Putamen (tissue), 1 donor: ENCODE measurements at places on chromosomes 11 and 22.

- no peak for DNase-seq
Observed at GRCh38 chr11:16097543-16097942, 258.8 kb downstream of the SOX6 start.

- DNase-seq = peak; percentile 7
Observed at GRCh38 chr11:70725278-70725677, 326.9 kb downstream of the CTTN start.

DNA sequence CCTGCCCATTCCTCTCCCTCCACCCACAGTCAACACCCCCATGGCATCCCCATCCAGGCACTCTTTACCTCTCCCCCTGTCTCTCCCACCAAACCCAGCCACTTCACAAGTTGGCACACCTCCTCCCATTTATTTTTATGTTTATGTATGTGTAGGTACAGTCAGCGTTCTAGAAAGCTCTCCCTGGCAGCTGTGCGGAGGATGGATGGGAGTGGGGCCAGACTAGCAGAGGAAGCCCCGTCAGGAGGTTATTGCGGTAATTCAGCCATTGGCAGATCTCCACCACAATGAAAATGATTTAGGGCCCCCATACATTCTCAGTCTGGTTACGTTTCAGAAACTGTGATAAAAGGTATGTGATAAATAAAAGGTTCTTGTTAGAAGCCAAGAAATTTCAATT is 51.3 kb downstream of the BTG4 start:
- DNase-seq = no peak

DNA sequence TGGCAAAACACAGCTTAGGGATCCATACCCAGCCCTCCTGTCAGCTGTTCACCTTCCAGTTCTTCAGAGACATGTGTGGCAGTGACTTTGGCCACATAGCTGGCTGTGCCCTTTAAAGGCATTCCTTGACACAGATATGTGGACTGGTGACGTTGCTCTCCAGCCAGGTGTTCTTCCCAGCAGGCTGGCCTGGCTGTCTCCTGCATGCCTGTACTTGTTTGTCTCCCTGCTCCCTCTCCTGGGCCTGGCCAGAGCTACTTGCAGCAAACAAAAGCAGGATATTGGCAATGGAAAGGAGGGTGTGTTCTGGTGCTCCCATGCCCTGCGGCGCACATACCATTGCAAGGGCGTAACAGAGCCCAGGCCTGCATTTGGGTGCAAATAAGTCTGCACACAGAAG is 38.3 kb downstream of the PIK3IP1 start:
- no peak for DNase-seq

DNA sequence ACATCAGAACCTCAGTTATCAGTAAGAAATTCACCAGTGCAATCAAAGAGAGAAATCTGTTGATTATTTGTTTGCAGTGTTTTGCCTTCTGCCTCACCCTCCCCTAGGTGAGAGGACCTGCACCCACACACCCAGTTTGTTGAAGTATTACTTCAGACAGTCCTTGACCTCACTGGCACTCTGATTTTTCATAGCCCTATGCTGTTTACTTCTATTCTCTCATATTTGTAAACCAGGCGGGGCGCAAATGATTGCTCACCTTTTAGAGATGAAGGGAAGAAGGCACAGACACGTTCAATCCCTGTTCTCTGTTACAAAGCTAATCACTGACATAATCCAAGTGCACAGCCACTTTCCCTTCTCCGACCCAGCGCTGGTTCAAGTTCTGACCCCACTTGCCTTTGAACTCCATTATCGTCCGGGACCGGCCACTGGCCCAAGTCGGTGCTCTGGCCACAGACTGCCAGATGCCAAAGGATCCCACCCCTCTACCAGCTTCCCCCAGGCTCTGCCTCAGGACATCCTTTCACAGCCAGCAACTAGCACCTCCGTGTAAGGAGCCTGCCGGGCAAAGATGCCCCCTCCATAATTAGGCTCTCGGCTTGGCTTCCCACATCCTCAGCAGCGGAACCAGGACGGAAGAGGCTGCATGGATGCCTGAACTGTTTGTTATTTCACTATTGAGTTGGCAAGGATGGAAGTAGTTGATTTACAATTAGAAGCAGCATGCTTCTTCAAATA is 1.7 kb downstream of the ETS1 start:
- DNase-seq = no peak

GRCh38 chr11:3171931-3172560 is 6.9 kb upstream of the OSBPL5 start:
- DNase-seq = no peak

DNA sequence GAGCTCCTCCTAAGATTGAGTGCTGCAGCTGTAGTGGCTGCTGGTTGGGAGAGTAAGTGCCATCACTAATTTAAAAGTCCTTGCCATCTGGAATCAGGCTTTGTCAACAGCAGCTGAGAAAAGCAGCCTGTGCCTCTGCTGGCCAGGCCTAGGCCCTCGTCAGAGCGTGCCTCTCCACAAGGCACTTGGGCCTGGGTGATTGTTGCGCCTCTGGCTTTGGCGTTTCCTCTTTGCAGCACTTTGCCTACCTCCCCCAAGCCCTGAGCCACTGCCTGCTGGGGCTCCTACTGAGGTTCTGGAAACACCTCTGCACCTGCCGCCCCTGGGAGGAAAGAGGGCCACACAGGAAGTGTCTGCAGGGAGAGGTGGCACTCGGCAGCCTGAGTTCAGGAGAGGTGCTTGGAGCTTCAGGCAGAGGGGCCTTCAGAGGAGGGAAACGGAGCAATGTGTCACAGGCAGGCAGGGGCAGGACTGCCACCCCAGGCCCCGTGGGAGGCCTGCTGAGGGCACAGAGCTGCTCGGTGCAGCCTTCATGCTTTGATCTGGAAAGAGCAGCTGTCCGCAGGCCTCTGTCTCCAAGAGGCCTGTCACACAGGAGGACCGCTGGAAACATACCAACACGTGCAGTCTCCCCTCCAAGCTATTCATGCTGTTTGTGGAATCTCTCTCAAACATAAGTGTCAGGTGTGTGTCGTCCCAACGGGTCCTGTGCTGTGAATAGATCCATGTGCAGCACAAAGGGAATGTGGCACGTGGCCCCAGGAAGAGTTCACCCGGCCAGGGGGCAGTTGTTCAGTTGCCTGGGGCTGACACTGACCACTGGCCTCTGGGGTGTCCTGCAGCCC is 61.5 kb upstream of the EMID1 start:
- no peak for DNase-seq

DNA sequence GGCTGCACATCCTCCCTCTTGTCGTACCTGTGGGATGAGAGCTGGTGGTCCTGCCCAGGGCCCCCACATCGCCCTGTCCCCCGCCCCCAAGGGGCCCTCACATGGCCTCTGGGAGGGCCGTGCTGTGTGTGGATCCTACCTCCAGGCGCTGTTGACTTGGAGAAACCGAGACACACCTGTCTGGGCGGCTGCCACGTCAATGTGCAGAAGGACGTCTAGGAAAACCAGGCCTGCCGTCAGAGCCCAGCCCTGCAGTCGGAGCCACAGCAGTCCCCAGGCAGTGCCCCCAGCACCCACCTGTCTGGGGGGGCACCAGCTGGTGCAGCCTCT is 14.2 kb downstream of the ALG12 start:
- no peak for DNase-seq

DNA sequence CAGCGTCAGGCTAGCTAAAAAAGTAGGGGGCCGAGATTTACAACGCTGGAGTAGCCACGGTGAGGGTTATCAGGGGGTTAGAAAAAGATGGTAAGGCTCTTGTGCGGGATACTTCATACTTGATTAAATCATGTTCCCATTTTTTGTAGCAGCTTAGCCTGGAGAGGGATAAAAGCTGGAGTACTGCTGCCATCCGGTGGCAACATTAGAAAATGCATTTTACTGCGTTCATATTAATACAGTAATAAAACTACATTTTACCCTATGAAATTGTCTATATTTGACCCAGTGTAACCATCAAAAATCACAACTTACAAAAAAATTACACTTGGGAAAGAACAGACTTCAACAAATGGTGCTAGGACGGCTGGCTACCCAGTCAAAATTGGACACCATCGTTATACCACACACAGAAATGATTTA is 17.3 kb downstream of the RPUSD4 start:
- DNase-seq = no peak

DNA sequence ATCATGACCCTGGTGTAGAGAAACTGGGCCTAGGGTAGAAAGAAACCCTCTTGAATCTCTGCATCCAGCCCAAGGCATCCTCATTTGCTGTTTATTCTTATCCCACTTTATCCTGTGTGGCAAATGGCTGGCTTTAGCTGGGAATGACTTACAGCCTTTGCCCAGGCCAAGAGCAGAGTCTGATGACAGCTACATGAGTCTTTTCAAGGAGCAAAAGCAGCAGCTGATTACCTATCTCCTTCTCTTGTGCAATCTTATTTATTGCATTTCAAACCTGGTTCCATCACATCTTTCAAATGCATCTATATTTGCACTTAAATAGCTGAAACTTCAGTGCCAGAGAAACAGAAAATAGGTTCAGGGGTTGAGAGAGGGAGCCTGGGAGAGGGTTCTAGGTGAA is 26.1 kb downstream of the SYT13 start:
- DNase-seq = no peak

DNA sequence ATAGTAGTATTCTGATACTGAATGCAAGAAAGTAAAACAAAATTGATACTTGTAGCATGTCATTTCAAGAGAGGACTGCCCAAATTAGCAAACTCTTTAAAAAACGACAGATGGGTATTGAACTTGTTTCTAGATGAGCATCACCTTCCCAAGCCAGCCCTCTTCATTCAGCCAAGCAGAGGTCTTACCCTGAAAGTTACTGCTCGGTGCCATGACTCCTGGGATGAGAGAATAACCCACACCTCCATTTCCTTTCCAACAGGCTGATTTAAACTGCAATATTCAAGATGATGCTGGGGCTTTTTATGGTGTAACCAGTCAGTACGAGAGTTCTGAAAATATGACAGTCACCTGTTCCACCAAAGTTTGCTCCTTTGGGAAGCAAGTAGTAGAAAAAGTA is 84.5 kb upstream of the RASSF10 start:
- DNase-seq = no peak

DNA sequence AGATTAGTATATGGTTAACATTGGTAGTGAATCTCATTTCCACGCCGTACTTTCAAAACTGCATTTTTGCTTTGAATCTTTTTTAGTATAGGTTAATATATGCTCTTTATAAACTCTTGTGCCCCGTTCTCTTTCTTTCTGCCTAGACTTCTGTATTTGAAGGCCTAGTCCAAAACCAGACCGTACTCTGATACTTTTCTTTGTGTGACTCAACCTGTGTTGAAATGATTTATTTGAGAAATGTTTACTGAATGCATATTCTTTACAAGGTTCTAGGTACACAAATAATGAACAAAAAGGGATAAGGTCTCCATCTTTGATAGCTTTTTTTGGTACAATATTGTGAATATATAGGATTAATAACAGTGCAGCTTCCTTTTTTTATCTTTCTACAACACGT is 68.3 kb downstream of the HIPK3 start:
- DNase-seq = no peak

- peak; percentile 18 for DNase-seq
Observed at GRCh38 chr11:76978818-76979217, 55.4 kb upstream of the B3GNT6 start.

- DNase-seq = no peak
Observed at GRCh38 chr11:33135216-33135615, 26.1 kb downstream of the CSTF3 start.

DNA sequence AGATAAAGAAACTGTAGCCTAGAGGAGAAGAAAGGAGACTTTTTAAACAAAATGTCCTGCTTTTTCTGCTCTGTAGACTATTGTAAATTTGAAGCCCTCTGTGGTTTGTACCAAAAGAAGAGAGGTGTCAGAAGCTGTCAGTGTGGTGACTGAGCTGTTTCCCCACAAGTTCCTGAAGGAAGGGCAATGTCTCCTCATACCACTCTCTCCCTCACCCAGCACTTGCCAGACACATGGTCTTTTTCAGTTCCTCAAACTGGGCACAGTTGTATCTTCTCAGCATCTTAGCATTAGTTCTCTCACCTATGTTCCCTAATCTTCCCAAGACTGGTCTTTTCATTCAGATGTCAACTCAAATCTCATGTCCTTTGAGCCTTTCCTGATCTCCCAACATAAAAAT is 4.3 kb downstream of the BCO2 start:
- DNase-seq = no peak

DNA sequence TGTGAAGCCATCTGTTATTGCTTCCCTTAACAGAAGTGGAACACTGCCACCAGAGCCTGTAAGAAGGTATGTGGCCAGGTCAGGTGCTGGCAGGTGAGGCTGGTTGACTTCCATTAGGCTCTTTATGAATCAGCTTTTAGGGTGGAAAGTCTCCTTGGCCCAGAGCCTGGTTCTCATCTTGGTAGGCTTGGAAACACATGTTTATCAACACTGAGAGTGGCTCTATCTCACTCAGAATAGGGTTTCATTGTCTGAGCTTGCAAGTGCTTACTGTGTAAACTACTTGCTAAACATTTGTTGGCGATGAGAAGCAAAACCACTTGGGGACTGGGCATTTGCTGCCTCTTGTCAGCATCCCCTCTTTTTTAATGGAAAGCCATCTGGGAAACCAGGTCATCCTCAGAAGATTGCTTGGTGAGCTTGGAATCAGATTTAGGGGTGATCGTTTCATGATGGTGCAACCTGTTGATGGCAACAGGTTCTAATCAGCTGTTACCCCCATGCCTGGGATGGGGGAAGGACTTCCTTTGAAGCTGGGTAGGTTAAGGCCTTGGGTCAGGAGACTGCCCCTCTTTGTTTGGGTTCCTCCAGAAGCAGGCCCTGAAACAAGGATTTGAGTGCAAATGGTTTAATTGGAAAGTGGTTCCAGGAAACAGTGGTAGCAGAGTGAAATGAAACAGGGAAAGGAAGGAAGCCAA is 75.0 kb upstream of the AMPD3 start:
- no peak for DNase-seq

GRCh38 chr22:41557401-41558240 is 3.2 kb upstream of the CSDC2 start:
- DNase-seq = peak; percentile 60

DNA sequence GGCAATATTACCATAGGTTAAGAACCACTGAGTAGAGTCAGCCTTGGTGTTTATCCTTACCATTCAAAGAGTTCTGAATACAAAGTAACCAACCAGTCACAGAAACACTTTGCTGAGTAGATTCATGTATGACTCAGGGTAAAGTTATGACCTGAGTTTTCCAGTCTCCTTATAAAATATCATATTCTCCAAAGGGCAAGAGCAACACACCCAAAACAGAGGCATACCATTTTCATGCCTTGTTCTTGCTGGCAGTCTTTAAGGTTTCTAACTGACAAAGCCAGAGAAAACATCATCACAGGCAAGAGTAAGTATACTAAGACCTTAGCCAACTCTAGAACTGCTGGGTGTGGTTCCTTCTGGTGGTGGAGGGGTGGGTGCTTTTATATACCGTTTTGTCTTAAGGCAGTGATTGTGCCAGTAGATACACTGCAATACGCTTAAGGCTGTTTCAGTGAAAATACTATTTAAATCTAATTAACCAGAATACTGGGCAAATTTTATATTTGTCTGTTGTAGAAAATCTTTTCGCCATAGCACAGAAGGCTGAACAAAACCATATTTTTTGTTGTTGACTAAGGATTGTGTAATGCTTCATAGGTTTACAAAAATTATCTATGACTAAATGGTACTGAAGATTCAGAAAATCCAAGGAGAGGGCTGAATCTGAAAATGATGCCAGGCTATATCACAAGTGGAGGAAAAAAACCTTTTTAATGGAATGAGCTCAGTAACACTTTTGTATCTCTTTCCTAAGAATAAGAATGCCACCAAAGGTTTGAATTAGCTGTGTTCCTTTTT is 3.0 kb downstream of the ATL3 start:
- no peak for DNase-seq
